ENCODE measurements at places on chromosomes 1 and 21.

GRCh38 chr1:47023268-47024140 is at the start of gene CYP4X1:
TSS of gene CYP4X1 (plus strand) at chr1:47023669. CDS start at chr1:47023818, 149 bp downstream.
- no peak for DNase-seq

DNA sequence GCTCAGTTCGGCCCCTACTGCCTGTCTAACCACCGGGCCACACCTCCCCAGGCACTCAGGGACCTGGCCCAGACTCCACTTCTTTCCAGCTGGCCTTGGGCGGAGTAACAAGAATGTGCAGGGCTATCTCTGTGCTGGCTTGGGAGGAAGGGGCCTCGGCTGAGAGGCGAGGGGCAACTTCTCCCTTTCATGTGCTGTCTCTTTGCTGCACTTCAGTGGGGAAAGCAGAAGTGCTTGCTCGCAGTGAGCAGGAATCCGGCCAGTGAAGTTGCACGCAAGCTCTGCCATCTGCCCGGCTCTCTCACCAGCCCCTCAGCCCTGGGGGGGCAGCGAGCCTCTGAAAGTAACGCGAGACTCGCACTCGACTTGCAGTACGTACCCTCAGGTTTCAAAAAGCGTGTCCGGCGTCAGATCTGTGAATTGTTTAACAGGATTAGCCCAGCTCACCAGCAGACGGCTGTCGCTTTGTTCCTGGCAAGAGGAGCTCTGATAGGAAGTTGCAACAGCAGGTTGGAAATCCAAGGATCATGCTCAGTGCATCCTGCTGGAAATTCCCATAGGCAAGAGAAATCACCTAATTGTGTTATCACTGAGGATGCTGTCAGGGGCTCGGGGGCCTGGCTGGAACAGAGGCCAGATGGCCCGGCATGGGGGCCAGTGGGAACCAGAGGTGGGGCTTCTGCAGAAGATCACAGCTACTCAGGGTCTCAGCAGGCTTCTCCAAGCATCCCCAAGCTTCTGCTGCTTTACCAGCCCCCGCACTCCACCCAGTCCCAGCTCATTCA is 221.1 kb downstream of the NPHP4 start:
- no peak for DNase-seq

DNA sequence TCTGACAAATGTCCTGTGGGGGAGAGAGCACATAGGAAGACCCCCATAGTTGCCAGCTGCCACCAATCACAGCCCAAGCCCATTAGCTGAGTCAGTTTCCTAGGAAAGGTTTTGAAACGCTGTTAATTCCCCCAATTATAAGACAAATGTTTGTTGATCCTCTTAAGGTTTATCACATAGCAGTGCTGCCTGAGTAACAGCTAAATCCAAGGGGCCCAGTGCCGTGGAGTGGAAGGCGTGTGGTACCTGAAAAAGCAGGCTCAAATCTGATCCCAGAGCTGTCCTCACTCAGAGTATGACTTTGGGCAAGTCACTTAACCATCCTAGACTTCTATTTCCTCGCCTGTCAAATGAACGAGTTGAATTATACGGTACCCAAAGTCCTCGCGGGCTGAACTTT is 69.5 kb downstream of the GRIK3 start:
- DNase-seq = no peak

DNA sequence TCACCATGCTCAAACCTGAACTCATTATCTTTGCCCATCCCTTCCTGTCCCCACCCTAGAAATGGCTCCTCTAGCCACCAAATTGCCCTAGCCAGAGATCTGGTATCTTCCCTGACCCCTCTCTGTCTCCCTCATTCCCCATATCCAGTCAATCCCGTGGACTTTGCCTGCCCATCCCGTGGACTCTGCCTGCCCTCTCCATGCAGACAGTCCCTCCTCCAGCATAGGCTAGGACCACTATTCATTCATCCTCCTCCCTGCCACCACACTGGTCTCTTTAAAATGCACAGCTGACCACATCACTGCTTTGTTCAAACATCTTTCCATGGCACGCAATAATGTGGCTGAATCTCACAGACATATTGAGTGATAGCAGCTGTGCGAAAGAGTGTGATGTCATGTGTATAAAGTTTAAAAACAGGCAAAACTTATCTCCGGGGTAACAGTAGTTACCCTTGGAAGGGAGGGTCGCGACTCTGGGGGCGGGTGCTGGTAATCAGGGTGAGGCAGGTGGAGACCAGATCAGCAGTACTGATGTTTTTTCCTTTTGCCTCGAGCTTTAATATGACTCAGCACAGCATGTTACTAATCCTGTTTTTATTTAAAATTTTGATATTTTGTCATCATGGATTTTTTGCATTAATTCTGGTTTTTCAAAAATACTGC is 4.8 kb upstream of the SLC2A1 start:
- DNase-seq = no peak

- DNase-seq = peak; percentile 21
These were observed 4.7 kb downstream of the DNALI1 start for GRCh38 chr1:37561133-37562132.

DNA sequence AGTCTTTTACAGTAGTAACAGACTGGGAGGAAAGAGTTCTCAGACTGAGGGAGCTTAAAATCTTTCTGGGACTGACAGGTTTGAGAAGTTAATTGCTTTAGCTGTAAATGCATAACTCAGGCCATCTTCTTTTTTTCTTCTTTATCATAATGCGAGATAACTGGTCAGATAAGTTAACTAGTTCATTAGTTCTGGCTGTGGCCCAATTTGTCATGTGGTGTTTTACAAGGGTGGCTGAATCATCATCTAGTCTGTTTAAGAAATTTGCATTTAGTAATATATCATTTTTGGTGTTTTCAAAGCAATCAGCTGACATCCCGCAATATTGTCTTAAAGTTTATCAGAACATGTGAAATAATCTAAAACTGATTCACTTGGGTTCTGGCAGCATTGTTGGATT is 14.0 kb downstream of the HSD3B2 start:
- DNase-seq = no peak

DNA sequence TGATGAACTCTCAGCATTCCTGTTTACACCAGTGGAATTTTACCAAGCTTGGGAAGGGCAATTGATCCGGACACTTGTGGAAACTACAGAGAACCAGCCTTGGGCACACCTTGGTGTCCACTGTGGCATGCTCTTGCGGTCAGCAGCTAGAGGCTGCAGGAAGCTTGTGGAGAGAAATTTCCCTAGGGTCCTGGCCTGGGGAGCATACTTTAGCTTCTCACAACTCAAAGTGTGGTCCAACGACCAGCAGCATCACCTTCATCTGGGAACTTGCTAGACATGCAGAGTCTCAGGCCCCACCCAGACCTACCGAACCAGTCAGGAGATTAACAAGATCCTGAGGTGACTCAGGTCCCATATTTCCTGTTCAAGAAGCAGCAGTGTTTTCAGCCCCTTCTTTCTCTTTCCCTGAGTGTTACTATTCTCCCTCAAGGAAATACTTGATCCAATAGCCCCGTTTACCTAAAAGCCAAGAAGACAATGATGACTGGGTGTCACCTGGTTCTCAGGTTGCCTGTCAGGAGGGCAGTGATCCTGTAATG is 55.7 kb upstream of the KCNE2 start:
- no peak for DNase-seq

GRCh38 chr1:29800522-29800956 is 564.2 kb downstream of the PTPRU start:
- DNase-seq = no peak

DNA sequence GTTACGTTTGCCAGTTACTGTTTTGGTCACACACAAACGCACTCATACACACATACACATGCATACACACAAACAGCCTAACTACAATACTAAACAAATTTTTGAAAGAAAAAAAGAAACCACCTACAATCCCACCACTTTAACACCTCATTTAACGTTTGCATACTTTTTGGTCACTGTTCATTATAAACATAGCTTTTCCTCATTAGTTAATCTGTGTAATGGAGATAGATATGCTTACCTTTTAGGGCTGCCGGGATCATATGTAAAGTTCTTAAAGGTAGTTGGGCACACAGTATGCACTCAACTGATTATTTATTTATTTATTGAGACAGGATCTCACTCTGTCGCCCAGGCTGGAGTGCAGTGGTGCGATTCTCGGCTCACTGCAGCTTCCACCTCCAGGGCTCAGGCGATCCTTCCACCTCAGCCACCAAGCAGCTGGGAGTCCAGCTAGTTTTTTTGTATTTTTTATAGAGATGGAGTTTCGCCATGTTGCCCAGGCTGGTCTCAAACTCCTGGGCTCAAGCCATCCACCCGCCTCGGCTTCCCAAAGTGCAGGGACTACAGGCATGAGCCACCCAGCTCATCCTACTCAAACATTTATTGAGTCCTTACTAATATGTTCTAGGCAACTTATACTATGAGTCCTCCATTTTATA is 677 bp upstream of the BCL10 start:
- no peak for DNase-seq

DNA sequence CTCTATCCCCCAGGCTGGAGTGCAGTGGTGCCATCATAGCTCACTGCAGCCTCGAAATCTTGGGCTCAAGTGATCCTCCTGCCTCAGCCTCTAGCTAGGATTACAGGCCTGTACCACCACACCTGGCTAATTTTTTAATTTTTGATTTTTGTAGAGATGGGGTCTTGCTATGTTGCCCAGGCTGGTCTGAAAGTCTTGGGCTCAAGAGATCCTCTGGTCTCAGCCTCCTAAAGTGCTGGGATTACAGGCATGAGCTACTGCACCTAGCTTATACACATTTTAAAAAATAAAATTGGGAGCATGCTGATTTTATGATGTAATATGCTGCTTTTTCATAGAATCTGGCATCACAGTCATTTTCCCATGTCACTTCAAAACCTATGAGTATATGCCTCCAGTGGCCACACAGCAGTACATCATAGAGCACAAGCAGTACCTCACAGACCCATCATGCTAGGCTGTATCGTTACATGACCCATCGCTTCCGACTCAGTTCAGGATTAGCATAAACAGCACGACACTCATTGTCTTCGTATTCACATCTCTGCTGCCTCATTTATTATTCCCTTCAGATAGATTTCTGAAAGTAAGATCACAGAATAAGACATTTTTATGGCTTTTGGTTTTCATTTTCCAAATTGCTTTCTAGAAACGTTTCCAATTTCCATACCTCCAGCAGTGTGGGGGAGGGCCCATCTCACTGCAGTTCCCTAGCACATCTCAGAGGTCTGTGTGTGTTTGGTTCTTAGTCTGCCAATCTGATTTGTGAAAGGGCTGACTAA is 35.9 kb upstream of the CCSAP start:
- no peak for DNase-seq

DNA sequence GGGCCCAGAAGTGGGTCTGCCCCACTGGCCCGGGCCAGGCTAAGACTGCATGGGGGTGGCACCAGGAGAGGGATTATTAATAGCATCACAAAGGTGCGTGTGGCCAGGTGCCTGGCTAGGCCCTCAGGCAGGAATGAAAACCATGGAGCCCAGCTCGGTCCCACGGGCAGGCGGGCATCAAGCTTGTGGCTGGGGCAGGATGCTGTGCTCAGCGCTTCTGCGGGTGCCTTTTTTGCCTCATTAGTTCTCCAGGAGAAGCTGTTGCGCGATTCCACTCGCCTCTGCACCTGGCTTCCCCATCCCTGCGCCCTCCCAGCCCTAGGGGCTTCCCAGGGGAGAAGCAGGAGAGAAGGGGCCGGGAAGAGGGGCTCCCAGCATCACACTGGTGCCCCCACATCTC is 39.3 kb downstream of the CITED4 start:
- DNase-seq = no peak

DNA sequence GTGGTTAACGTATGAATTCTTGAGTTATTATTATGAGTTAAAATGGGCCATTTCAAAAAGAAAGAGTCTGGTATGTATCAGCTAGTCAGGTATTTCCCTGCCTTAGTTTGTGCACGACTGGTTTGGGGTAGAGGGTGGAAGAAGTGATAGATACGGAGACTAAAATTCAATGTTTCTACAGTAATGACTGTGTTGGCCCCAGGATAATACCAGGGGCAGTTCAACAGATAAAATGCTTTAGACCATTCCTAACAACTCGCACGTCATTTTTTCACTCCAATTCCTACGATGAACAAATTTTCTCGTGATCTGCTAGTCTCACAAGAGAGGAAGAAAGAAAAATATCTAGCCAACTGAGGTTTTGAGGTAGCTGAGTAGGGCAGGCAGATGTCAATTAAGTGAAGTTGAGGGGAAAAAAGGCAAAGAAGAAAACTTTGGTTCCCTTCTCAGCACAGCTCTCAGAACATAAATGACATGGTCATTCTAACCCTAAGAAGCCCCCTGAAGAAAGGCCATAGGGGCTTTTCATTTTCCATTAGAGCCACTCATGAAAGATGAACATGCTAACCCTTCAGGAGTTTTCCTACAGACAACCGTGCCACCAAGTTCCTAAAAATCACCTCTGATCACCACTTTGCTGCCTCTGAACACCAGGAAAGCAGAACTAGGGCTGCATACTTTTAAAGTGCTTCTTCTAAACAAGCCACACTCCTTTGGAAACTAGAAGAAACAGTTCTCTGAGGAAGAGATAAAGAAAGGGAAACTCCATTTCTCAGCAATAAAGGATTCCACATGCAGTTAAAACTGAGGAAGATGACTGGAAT is 5.6 kb downstream of the MCOLN2 start:
- no peak for DNase-seq

DNA sequence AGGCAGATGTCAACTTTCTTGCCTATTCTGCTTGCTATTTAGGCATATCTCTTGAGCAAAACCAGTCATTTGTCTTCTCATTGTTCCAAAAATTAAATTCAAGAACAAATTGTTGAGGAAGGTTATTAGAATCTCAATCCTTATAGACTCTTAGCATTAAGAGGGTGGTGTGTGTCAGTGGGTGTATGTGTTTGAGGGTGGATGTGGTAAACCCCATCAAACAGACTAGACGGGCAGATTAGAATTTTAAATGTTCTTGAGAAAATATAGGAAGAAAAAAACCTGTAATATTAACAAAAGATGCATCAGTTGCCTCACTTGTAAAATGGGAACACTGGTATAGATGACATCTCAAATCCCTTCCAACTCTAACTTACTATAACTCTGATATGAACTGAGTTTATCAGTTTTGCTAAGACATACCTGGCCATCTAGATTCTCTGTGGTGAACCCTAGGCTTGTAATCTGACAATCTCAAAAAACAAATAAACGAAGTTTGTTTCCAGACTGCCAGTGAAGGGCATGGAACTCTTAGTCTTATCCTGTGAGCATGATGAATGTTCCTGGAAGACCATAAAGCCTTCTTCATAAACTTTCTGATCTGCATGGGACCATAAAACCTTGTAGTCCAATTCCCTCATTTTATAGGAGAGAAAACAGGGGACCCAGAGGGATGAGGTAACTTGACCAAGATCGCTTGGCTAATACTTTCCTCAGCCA is 176.3 kb upstream of the SGIP1 start:
- no peak for DNase-seq
